MCF 10A (cell line): ENCODE measurements at places on chromosomes 6 and 20.

DNA sequence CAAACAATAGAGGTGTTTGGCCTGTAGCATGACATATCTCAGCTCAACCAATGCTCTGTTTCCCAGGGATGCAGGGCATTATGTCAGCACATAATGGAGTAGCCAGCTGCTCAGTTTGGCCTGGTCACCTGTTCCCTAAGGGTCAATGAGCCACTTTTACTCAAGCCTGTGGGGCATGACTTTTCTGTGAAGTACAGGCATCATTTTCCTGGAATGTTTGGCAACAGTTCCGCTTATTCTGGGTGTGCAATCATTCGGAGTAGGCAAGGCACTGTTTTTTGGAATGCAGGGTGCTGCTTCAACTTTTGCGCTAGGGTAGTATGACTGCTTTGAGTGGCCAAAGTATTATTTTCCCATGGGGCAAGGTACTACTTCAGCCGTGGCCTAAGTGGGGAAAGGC is 665.4 kb downstream of the EPHA7 start:
- peak; percentile 29 for DNase-seq

GRCh38 chr6:47428288-47428687 is 49.3 kb upstream of the CD2AP start:
- no peak for DNase-seq

DNA sequence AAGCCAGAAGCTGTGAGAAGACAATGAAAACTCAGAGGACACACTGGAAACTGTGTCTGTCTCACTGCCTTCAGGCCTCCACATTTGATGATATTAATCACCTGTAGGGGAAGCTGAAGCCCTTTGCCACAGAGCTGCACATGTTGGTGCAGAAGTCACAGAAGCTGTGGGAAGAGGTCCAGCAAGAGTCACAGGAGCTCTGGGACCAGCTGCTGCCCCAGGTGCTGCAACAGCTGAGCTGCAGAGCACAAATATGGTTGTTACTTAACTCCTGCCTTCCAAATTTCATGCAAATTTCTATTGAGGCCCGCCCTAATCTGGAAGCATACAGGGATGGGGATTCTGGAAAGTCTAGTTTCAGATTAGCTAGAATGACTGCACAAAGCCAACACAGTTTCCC is 169.3 kb downstream of the OGFRL1 start:
- DNase-seq, result no peak

DNA sequence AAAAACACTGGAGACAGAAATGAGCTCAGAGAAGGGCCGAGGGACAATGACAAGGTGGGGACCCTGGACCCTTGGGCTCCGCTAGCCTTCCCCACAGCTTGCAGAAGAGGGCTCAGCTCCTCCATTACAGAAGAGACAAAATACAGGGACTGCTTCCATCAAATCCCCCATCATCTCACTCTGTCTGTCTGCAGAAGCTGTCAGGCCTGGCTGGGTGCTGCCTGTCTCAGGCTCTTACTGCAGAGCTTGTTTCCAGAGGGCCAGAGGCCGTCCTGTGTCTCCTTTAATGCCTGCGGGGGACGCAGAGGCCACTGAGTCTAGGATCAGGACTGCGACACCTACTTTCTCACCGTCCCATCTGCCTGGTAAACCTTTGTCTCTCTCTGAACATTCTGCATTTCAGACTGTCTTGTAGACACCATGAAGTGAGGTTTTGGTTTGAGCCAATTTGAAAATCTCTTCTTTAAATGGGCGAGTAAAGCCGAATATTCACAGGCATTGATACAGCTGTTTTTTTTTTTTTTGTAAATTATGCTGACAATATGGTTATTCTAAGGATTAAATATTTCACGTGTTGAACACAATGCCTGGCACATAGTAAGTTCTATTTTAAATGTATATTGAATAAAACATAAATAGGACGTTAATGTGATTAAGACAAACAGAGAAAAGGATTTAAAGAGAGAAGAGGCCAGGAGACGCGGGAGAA is 28.3 kb downstream of the RNASET2 start:
- DNase-seq, result no peak

DNA sequence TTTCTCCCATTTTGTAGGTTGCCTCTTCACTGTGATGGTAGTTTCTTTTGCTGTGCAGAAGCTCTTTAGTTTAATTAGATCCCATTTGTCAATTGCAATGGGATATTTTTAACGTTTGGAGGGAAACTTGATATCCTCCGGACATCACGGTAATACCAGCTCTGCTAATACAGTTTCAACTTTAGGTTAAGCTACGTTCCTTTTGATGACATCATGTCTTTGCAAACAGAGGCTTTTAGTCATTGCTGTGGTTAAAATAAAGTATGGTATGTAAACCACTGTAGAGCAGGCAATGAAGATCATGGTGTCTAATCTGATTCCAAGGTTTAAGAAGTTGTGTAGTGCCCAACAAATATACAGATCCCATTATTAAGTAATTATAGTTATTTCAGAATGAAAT is 168.0 kb upstream of the CHD6 start:
- no peak for DNase-seq

DNA sequence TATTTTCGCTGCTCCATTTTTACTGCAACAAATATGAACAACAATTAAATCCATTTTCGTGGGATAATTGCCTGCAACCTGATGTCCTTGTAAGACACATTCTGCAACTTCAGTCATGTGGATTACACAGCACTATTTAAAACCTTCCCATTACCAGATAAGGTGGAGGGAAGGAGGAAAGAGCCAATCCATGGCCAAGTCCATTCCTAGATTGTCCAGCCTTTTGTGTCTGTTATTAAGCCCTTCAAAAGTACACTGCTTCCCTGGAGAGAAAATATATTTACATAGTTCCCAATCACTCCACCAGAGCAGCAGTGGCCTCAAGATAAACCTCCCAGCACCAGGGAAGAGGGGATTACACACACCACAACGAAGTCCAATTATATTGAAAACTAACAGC is 347.9 kb downstream of the CDH26 start:
- no peak for DNase-seq

- peak; percentile 84 for DNase-seq
Observed at GRCh38 chr6:17470938-17471327, 77.5 kb downstream of the CAP2 start.

- DNase-seq, result peak; percentile 32
Observed at GRCh38 chr20:312067-312466, 13.3 kb upstream of the SOX12 start.

- no peak for DNase-seq
Observed at GRCh38 chr6:94570581-94570980, 1006.8 kb upstream of the MANEA start.

DNA sequence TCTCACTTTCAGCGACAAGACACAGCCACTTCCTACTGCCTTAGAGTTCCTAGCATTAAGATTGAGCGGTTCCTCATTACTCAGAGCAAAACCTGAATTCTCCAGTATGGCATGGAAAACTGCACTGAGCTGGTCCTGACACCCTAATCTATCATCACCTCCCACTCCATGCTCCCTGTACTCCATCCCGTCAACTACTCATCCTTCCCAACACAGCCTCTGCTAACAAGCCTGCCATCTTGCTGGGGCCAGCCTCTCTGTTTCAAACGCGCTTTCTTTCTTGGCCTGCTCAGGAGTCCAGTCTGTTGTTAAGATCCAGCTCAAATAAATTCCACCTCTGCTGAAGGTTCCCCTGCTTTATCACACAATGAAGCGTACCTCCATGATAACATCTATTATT is 12.0 kb downstream of the PRKN start:
- DNase-seq, result no peak

GRCh38 chr6:45438849-45439406 is 61.2 kb upstream of the SUPT3H start:
- DNase-seq, result peak; percentile 87

DNA sequence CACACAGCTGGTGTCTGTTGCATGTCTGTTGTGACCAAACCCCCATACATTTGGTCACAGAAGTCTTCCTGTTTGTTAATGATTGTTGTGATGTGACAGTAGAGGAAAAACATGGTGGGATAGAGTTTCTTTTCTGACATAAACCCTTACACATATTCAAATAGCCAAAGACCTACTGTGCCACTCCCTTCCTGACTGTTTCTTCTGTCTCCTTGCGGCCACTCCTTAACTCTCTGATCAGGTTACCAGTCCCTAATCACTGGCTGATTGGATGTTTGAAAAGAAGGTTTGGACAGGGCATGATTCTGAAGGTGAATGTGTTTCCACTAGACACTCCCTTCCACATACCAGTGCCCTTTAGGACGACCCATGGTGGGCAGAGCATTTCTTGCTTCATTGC is 101.2 kb downstream of the SCP2D1 start:
- DNase-seq, result no peak
